Stimulated activated CD8-positive, alpha-beta memory T cell treated with anti-CD3 and anti-CD28 coated beads, Interleukin-7, amount 100 ng/mL, for 48 hours (primary cell): ENCODE measurements at places on chromosomes 1 and 21.

- DNase-seq = no peak
Observed at GRCh38 chr1:11781297-11781696, 19.3 kb downstream of the C1orf167 start.

DNA sequence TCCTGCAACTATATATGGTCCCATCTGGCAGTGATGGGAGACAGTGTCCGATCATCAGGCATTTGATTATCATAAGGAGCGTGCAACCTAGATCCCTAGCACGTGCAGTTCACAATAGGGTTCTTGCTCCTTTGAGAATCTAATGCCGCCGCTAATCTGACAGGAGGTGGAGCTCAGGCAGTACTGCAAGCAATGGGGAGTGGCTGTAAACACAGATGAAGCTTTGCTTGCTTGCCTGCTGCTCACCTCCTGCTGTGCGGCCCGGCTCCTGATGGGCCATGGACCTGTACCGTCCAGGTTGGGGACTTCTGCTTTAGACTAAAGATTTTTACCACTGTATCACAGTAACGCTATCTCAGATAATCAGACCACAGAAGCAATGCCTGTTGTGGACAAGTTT, 63.8 kb downstream of the TGFB2 start:
- no peak for DNase-seq

- DNase-seq = no peak
Observed at GRCh38 chr1:53495633-53496345, 36.6 kb downstream of the DMRTB1 start.

GRCh38 chr1:9361630-9362260, 69.1 kb downstream of the SPSB1 start:
- no peak for DNase-seq

GRCh38 chr1:44355582-44356305, 687 bp upstream of the ERI3 start:
- no peak for DNase-seq

DNA sequence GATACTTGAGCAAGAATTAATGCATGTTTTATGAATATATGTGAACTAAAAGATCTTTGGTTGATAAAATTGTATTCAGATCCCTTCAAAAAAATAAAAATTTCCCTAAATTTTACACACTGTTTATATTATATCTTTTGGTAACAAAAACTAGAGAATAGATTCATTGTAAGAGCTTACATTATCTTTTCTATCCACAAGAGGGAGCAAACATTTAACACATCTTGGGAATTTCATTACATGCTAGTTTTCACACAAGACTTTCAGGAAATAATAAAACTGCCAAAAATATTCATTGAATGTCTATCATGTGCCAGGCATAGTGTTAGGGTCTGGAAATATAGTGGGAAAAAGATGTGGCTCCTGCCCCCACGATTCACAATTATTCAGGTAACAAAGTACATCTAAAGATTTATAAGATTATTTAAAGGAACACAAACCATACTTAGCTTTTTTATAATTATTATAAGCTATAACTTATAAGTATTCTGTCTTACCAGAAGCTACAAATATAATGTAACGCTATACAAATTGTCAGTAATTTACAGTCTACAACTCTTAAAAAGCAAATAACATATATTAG, 30.6 kb downstream of the FAF1 start:
- DNase-seq = no peak

DNA sequence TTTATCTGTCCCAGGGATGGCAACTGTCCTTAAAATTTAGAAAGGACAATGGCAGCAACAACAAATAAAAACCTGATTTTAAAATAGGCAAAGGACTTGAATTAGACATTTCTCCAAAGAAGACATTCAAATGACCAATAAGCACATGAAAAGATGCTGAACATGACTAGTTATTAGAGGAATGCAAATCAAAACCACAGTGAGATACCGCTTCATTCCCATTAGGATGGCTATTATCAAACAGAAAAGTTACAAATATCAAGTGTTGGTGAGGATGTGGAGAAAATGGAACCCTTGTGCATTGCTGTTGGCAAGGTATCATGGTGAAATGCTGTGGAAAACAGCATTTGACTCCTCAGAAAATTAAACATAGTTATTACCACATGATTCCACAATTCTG, 120.7 kb downstream of the CRB1 start:
- DNase-seq = no peak

- DNase-seq = no peak
Observed at GRCh38 chr1:83511146-83511726, 487.7 kb downstream of the TTLL7 start.

DNA sequence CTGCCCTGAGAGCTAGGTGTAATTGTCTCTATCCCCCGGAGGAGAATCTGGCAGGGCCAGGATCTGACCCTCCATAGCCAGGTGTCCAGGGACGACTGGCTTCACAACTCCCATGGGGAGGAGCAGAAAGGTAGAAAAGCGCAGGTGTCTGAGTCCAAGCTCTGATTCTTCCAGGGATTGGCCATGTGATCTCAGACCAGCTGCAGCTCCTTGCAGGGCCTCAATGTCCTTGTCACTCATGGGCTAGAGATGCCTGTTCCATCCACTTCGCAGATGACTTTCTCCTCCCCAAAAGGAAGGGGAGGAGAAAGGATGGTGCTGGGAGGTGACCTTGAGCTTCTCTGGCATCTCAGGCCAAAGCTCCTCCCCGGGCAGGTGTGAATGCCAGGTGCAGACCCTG, 22.7 kb downstream of the HSPG2 start:
- DNase-seq = no peak

- no peak for DNase-seq
Observed at GRCh38 chr1:18861082-18861481, 1.6 kb upstream of the TAS1R2 start.

GRCh38 chr1:239233626-239234025, 152.7 kb upstream of the CHRM3 start:
- DNase-seq = no peak

DNA sequence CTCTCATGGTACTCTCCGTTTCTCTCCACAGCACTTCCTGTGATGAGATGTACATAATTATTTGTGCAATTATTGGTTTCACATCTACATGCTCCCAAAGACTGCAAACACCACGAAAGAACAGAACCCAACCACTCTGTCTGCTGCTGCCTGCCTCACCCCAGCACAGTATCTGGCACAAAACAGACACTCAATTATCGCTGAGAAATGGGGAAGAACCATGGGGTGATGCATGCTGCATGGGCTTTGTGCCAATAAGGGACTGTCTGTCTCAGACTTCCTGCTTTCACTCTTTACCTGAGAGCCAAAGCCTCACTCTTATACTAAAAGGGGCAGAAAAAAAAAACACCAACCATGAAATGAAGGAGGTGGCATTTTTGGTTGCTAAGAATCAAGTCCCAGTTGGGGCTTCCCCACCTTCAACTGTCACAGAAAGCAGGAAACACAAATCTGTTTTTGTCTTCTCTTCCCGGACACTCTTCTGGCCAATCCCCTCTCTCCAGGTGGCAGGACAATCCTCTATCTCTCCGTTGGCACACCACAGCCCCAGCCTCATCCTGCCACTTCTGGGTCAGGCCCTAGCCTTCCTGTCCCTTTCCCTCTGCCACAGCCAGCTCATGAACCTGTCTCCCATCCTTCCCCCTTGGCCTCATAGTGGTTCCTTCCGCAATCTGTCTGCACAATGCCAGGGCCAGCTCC, 82.0 kb downstream of the TGFBR3 start:
- DNase-seq = peak; percentile 30

DNA sequence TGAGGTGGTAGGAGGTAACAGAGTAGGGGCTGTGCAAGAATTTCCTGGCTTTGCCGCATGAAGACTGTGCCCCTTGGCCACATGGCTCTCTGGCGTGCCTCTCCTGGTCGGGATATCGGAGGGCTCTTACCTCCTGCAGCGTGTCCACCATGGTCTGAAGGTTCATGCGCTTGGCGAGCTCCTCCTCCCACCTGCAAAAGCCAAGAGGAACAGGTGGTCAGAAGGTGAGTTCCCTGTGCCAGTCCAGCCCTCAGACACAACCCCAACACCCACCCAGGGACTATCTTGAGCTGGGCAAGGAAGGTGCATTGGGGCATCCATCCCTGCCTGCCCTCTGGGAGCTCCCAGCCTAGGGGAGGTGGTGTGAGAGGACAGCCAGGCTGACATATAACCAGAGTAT, 18.6 kb upstream of the ALDH4A1 start:
- DNase-seq = no peak

- no peak for DNase-seq
Observed at GRCh38 chr1:31809698-31810097, 6.1 kb downstream of the SPOCD1 start.

GRCh38 chr1:89771991-89772560, 48.8 kb upstream of the LRRC8D start:
- no peak for DNase-seq

DNA sequence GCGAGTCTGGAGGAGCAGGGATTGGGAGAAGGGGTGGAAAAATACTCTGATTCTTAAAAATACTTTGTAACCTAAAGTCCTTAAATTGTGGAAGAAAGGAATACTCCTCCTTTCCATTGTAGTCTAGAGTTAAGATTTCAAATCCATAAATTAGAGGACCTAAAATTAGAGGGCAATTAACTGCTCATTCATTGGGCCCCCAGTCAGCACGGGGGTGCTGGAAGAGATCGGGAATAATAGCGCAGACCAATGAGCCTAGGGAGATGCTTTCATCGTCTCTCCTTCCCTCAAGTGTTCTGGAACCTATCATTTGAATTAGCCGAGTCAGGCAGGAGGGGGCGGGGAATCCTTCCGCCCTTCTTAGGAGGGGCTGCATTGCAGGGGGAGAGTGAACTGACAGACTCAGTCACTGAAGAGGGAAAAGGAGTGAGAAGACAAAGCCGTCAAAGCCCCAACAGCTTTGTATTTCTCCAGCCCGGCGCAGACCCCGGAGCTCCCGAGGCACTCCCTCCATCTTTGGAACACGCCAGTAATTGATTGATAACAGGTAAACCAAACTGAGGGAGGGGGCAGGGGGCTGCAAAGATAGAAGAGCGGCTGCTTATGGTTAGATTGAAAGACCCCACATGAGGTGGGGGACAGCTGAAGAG, at the start of gene MLLT11:
Gene MLLT11 (plus strand): TSS at position 391 of the 650 bp plus-strand sequence. CDS start 6,828 bp downstream, outside the sequence.
- no peak for DNase-seq

DNA sequence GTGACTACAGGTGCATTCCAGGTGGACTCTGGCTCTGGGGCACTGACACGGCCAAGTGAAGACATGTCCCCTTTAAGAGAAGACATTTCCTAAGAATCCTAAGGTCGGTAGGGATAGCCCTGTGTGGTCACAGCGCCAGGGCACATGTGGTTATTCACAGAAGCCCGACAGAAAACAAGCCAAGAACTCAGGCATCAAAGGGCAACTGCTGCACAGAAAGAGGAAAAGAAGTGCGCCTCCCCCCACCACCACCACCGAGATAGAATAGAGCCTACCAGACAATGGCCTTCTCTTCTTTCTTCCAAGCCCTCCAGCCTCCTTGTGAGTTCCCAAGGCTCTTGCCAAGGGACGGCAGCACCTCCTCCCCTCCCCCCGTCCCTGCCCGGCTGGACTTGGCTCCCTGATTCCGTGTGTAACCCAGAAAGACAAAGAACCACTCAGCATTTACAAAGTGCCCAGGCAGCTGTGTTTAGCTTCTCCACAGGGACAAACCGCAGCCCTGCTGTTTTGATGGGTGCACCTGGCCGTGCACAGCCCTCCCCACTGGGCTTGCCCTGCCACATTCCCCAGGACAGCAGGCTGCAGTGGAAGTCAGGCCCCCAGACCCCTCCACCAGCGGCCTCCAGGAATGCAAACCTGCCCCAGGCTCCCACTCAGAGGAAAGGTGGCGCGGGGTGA, 30.2 kb downstream of the TMPRSS2 start:
- DNase-seq = no peak

- DNase-seq = no peak
Observed at GRCh38 chr1:26020330-26020768, 1.2 kb upstream of the EXTL1 start.

DNA sequence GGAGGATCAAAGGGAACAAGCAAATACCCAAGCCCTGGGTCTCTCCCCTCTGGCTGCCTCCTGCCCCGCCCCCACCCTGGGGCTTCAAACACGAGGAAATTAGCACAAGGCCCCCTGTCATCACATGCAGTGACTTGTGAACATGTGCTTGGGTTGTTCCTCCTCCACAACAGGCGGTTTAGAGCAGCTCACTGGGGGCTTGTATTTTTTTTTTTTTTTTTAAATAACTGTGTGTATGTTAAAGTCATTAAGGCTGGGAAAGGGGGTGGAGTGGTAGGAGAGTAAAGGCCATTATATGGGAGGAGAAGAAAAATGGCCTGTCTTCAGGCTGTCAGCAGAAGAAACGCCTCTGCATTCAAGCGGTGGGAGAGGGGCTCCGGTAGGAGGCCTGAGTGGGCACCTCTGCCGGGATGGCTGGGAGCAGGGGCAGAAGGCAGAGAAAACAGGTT, 64.2 kb downstream of the PLXNA2 start:
- DNase-seq = no peak

- DNase-seq = no peak
Observed at GRCh38 chr21:41707960-41708330, 58.9 kb downstream of the RIPK4 start.

DNA sequence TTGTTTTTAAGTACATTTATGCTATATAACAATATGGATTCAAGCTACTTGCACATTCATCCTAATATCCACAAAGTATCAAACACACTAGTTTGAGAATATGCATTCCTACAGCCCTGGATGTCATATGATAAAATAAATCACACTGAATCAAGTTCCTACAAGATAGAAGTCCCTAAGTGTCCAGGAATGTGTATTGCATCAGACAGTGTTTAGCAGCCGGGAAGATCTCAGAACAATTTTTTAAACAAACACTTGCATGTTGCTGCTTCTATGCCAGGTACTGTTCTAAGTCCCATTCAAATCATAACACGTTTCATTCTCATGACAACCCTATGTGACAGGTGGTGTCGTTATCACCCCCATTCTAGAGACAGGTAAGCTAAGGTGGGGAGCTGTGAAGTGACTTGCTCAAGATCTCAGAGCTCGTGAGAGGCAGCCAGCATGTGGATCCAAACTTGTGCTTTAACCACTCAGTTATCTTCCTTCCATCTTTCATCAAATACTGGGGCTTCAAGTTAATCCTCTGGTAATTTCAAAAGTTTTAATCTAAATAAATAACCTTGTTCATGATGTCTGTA, 68.3 kb upstream of the KIF26B start:
- no peak for DNase-seq

DNA sequence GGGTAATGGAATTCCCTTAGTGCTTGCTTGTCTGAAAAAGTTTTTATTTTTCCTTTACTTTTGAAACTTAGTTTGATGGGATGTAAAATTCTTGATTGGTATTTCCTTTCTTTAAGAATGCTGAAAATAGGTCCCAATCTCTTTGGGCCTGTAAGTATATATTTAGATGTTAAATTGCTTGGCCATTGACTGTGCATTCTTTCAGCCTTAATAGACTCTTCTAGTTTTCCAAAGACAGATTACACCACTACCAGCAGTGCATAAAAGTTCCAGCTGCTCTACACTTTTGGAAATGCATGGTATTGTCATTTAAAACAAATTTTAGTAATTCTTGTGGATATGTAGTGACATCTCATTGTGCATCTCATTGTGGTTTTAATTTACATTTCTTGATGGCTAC, 464.8 kb upstream of the USP24 start:
- DNase-seq = no peak

DNA sequence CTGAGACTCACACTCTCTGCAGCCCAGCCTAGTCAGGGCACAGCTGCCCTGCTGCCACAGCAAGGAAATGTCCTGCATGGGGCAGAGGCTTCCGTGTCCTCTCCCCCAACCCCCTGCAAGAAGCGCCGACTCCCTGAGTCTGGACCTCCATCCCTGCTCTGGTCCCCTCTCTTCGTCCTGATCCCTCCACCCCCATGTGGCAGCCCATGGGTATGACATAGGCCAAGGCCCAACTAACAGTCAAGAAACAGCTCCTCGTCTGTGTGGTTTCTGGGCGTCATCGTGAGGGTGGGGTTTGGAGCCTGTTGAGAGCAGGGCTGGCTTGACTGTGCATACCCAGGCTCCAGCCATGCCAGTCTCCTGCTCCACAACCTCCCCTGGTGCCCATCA, 19.5 kb downstream of the FAAH start:
- DNase-seq = no peak
